ENCODE measurements at places on chromosomes 6 and 20.
A peak's percentile ranks its signal among the peaks of the same experiment; 100 is the strongest.

- no peak for DNase-seq
These were observed 82.9 kb downstream of the RPP40 start for GRCh38 chr6:4920914-4921410.

DNA sequence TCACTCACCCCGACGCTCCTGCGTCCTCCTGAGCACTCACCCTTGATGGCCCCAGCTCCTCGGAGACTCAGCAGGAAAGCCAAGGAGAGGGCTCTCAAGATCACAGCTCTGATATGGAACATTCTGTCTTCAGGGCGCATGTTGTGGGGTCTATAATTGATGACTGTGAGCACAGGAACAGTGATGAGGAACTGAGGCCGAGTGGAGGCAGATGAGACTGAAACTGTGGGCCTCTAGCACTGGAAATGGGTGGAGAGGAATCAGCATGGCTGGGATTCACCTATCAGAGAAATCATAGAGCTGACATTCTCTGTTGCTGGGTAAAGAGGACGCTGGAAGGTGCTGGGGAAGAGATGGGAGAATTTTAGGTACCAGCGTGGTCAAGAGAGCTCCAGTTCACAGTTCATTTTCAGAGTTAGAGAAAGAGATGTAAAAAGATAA lies at the start of gene HLA-DPA1:
HLA-DPA1 (minus strand) TSS at position 219 of the 441 bp plus-strand sequence.
- DNase-seq = peak; percentile 77

DNA sequence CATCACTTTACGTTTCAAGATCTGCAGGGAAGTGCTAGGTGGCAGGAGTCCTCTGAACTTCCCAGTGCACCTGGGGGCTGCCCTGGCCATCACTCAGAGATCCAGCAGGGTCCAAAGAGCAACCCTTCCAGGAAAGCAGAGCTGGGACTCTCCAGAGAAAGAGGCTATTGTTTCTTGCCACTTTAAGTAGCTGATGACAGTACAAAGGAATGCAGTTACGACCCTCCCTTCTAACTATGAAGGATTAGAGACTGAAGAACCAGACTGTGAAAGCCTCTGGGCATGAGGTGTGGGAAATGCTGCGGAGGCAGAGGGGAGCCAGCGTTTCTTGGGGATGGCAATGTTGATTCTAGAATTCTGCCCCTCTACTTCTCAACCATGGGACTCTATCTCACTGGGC lies 189.1 kb upstream of the SUPT3H start:
- DNase-seq = no peak

DNA sequence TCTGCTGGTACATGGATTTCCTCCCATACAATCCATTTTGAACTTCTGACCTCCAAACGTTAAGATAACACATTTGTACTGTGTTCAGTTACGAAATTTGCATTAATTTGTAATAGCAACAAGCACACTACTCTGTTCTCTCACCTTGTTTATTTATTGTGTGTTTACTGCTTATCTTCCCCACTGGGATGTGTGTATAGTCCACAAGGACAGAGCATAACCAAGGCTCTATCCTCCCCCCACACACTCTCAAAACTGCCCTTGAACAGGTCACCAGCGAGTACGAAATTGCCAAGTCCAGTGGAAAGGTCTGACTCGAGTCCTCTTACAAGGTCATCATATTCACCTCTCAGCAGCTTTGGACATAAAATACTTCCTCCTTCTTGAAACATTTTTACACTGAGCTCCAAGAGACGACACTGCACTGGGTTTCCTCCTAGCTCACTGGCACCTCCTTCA lies 18.6 kb downstream of the ADTRP start:
- no peak for DNase-seq

DNA sequence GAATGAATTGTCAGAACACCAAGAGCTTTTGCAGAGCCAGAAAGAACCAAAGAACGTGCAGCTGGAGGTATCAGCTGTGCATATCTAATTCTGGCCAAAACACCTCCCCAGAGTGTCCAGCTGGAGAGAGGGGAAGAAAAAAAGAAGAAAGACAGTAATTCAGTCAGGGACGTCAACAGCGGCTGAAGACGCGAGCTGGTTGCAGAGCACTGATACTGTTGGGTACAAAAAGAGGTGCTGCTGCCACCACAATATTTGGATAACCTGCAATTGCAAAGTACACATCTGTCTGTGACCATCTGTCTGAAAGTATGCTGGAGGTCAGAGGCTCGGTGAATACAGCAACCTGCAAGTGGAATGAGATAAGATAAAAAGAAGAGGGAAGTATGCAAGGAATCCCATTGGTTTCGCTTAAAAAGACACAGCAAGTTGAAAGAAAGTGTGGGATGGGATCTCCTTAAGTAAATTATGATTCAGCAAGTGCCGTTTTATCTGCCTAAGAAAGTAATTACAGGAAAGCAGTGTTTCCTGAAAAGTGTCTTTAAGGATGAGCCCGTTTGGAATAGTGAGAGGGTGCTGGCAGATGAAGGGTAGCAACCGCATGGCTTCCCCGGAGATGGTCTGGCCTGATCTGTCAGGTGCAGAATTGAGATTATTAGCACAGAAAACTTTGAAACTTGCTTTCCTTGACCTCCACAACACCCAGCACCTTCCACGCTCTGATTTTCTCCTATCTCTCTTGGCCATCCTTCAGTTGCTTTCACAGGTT lies 189.9 kb upstream of the PRDM1 start:
- DNase-seq = no peak

DNA sequence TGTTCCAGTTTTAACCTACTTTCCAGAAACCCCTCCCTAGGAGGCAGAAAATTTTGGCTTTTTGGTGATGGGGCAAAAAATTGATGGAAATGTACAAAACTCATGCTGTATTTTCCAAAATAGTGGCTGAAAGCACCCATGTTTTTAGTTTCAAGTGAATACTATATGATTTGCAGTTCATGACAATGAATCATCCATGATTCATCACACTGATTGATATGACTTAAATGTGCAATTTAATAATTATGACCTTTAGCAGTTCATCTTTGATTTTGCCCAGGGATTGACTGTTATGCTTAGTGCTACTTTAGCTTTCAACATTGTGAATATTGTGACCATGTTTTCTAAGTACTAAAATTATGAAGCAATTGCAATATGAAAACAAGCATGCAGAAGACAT lies 478.7 kb downstream of the HTR1B start:
- DNase-seq = no peak
